NCI-H1105 (cell line): ENCODE measurements at places on chromosomes 3 and 15.

- DNase-seq = no peak
Observed at GRCh38 chr3:149586871-149587270, 71.0 kb downstream of the WWTR1 start.

GRCh38 chr3:58627570-58627885, 39.0 kb downstream of the FAM3D start:
- DNase-seq = no peak

DNA sequence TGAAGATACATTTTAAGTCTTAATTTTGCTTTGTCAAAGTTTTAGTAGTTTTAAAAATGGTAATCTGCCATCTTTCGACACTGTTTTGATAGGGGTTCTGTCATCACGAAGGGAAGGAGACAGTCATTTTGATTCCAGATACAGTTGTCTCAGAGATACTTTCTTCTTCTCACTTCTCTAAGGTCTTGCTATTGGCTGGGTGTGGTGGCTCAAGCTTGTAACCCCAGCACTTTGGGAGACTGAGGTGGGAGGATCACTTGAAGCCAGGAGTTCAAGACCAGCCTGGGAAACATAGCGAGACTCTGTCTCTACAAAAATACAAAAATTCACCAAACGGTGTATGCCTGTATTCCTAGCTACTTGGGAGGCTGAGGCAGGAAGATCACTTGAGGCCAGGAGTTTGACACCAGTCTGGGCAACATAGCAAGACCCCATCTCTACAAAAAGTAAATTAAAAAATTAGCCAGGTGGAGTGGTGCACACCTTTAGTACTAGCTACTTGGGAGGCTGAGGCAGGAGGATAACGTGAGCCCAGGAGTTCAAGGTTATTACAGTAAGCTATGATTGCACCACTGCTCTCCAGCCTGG, 3.3 kb downstream of the RAB8B start:
- no peak for DNase-seq

DNA sequence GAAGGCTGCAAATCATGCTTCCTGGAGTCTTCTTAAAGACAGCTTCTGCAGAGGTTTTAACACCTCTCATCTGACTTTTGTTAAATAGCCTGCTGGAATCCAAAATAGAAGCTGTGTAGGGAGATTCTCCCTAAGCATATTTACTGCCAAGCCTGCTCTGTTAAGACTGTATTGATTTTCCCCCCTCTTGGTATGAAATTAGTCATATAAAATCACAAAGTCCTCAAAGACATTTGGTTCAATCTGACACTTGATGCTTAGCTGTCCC, 94.6 kb downstream of the ITPR1 start:
- no peak for DNase-seq

DNA sequence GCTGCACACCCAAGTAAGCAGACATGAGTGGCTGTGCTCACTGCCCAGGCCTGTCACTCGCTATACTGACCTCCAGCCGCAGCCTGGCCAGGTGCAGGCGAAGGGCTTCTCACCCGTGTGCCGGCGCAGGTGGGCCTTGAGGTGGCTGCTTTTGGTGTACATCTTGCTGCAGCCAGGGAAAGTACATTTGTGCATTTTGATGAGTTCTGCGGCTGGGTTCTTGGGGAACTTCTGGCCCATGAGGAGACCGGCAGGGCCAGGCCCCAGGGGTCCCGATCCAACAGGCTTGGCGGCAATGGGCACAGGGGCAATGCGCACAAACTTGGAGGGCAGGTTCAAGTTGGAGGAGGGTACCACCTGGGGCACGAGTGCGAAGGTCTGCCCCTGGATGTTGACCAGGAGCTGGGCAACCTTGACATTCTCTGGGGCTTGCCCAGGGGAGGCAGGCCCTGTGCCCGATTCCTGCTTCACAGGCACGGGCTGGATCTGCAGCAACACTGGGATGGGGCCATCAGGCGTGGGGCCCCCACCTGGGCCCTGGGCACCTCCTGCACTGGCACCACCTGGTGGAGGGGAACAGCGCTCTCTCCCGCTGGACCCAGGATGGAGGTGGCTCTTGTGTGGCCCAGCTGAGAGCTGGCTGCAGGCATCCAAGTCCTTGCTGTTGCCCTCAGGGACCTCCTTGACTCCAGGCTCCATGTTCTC, 5.3 kb downstream of the KLF15 start:
- DNase-seq = no peak

DNA sequence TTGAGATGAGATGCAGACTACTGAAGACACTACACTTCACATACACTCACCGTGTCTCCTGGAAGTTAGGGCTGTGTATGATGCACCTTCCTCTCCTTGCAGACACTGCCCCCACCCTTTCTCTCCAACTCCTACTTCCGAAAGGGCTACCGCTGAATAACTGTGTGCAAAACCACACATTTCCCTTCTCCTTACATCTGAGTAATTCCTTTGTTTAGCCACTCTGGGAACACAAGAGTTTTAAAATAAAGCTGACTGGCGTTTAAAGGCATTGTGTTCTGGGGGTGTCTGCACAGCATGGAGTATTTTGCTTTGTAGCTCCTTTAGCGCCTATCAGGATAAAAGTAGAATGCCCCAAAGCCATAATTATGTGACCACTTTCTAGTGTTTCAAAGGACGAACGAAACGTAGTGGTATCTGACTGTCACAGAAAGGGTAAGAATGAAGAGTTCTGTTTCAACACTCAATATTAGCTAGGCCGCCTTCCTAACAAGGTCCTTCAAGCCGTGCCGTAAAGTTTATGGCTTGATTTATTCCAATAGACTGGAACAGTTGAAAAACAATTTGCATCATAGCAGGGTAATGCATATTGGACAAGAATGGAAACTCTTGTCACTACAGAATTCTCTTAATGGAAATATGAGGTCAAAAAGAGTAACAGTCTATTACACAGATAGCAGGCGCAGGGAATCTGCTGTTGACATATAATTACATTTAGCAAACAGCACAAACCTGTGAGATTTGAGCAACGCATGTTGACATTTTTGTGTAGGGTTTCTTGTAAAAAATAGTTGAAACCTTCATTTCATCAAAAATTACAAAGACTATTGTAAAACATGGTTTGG, 619.9 kb downstream of the FOXP1 start:
- no peak for DNase-seq

- DNase-seq = no peak
Observed at GRCh38 chr3:181824961-181825360, 113.2 kb downstream of the SOX2 start.

GRCh38 chr15:40558952-40559742, 5.7 kb downstream of the CCDC32 start:
- DNase-seq = no peak

DNA sequence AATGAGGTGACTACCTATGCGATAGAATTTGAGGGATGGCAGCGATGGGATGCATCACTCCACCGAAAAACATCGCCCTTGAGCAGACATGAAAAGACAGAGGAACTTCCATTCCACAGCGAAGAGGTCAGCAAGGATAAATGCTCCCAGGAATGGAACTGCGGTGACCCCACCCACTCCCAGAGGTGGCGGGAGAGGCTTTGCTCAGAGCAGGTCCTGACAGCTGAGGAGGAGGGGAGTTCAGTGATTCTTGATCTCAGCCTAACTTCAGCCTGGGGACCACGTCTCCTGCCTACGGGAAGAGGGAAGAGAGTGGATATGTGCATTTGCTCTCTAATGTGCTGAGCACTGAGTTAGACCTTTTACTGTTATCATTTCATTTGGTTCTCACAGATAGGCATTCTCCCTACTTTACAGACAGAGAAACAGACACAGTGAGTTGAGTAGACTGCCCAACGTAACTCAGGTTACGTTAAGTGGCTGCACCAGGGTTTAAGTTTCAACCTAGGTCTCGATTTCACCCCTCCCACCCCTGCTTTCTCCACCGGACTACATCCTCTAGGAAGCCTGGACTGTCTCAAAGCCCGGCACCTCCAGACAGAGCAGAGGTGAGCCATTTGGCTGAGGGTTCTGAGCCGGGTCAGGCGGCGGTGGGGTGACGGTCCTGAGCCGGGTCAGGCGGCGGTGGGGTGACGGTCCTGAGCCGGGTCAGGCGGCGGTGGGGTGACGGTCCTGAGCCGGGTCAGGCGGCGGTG, 170.0 kb downstream of the RAB11A start:
- no peak for DNase-seq

GRCh38 chr3:43748179-43748578, 57.4 kb downstream of the ABHD5 start:
- DNase-seq = no peak

DNA sequence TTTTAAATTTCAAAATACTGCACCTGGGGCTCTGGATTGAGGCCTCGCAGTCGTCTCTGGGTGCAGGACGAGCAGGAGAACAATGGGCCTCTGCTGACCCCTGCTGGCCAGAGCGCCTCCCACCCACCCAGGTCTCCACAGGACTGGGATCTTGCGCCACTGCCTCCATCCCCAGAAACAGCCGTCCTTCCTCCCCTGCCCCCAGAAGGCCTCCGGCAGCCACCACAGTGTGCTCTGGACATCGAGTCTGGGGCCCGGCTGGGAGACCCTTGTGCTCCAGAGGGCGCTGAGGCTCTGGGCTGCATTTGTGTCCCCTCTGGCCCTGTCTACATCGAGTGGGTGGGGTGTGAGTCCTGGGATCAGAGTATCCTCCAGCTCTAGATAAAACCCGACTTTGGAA, 6.7 kb upstream of the ACSBG1 start:
- DNase-seq = peak; percentile 41

GRCh38 chr15:83199288-83199687, 8.3 kb downstream of the HDGFL3 start:
- DNase-seq = no peak

DNA sequence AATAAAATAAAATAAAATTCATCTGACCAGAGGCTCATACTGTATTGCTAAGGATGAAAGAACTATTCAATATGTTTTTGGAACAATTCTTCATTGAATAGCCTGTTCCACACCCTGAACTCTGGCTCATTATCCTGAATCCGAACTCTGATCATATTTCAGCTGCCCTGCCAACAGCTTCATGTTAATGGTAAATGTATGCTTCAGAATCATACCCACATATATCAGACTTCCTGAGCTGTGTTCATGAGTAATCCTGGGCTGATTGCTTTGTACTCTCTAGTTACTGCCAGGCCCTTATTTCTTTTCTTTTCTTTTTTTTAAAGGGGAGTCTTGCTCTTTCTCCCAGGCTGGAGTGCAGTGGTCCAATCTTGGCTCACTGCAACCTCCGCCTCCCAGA, 11.8 kb downstream of the INO80 start:
- DNase-seq = no peak

DNA sequence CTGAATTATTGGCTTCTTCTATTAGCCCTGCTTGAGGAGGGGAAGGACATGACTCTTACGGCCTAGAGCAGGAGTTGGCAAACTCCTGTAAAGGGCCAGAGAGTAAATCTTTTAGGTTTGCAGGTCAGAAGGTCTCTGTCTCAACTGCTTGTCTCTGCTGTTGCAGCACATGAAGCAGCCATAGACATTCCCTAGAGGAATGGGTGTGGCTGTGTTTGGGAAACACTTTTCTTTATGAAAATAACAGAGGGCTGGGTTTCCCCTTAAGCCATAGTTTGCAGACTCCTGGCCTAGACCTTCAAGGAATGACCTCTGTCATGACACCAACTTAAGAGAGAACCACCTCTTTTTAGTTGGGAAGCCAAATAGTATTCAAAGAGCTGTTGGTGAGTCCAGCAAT, 10.3 kb downstream of the TRAK1 start:
- no peak for DNase-seq
